Esophagus squamous epithelium (tissue), 5 donors: ENCODE measurements at places on chromosomes 12 and 14.

- DNase-seq: no peak
Measured at GRCh38 chr14:96064866-96065265, 25.7 kb downstream of the C14orf132 start.

GRCh38 chr12:84960918-84961317 lies 48.3 kb upstream of the SLC6A15 start:
- no peak for DNase-seq

DNA sequence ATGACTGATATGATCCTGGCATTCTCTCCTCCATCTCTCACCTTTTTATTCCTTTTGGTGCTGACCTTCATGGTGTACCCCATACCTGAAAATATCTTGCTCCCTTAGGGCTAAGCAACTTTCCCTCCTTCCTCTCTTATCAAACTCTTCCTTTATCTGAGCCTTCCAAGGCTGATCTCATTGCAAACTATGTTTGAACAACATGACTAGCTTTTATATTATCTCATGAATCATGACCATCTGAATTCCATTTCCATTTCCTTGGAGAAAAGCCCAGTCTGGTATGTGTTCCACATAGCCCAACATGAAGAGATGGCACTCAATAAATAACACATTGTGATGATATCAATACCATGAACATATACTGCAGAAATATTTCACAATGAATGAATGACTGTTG lies 111.6 kb downstream of the TSPAN8 start:
- no peak for DNase-seq

GRCh38 chr14:46490238-46490685 lies 161.3 kb downstream of the RPL10L start:
- no peak for DNase-seq

DNA sequence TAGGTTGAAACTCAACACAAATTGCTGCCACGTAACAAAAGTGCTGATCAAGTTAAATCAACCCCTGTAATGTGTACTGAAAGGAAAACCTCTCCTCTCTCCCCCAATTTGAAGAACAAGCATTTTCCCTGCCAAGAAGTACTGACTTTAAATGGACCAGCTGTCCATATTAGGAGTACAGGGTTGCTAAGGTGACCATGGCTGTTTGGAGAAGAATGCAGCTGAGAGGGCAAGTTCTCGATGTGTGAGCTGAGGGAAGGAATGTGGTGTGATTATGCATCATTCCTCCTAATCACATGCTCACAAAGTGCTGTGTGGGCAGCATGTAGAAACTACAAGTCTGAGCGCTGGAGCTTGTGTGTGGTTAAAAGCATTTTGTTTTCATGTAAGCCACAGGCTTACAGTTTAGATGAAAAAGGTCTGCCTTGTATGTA lies 50.9 kb upstream of the CCT2 start:
- DNase-seq: peak; percentile 9
